ENCODE measurements at places on chromosomes 6 and 20. TPM values are rescaled to one million over a fixed set of nuclear protein-coding genes. Genes with fewer than 3 reads are reported as not detected.

GRCh38 chr20:49278818-49279676, 1.2 kb upstream of the ZNFX1 start:
- no peak for DNase-seq

DNA sequence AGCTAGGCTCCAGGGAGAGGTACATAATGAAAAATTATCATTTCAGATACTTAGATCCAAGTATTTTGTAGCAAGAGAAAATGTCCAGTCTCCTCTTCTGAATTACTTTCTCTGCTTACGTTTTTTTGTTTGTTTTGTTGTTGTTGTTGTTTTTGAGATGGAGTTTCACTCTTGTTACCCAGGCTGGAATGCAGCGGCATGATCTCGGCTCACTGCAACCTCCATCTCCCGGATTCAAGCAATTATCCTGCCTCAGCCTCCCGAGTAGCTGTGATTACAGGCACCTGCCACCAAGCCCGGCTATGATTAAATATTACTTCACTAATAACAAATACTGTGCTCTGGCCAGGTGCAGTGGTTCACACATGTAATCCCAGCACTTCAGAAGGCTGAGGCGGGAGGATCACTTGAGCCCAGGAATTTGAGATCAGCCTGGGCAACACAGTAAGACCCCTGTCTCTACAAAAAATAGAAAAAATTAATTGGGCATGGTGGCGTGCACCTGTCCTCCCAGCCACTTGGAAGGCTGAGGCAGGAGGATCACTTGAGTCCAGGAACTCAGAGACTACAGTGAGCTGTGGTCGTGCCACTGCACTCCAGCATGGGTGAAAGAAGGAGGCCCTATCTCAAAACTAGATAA, 155.0 kb upstream of the JARID2 start:
- DNase-seq = no peak

GRCh38 chr6:16511723-16512489, 249.4 kb downstream of the ATXN1 start:
- no peak for DNase-seq

DNA sequence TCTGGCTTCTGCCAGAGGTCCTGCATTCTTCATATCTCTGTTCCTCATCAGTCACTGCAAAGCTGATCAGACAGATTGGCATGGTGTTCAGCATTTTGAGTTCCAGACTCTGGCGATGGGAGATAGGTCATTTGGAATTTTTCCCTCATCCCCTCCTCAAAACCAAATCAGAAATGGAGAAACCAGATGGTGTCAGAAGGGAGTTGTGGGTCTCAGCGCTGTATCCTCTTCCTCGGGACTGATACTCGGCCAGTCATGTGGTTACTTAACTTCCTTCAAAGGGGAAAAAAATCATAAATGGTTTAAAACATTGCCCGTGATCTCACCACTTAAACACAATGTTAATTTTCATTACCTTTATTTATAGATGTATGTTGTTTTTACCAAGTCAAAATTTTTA, 75.8 kb downstream of the IGF2R start:
- DNase-seq = no peak

DNA sequence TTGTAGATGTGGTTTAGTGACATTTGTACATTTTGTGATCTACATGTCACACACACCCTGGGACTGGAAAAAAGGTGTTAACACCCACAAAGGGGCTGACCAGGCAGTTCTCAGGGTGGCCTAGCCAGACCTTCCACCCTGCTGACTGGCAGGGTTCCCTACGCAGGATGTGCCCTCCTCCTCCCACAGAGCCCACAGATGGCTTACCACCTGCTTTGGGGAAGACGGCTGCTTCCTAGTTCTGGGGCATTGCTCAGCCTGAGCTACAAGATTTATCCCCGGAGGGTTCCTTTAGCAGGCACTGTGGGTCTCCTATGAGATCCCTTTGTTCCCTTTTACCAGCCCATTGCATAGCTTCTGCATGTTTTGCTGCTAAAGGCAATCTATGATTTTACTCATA, 35.1 kb downstream of the SNAP25 start:
- no peak for DNase-seq

GRCh38 chr20:17560344-17561074, 9.4 kb upstream of the DSTN start:
- DNase-seq = no peak

DNA sequence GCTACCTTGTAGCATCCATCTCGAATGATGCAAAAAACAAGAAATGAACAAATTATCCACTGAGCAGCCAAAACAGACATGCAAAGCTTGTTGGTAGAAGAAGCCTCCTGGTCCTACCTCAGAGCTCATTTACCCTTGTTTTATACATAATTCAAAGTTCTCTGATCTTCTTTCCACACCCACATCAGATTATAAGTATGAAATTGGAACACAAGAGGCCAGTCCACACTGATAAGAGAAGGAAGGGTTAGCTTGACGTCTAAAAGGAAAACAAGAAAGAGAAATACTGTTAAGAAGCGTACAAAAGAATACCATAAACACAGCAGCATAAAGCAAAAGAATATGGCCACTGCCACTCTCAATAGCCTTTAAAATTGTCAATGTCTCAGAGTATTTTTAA, 49.7 kb downstream of the FAM83B start:
- DNase-seq = no peak

GRCh38 chr6:139439349-139439748, 64.9 kb upstream of the CITED2 start:
- no peak for DNase-seq

Gene DUSP15
- total RNA-seq = 2.0 TPM

Gene GTF2H4
- total RNA-seq = 49.7 TPM

Gene LY6G5B
- 10.7 TPM for total RNA-seq

Gene PLN
- not detected for total RNA-seq

Gene SAMD10
- total RNA-seq = 4.6 TPM

All from WTC11 (cell line).